Thoracic aorta (tissue), 2 donors: ENCODE measurements at places on chromosomes 7 and 10. TPM values are rescaled to one million over a fixed set of nuclear protein-coding genes. Genes with fewer than 3 reads are reported as not detected.

- no peaks in the 10 kb centered on the region for H3K4me1 ChIP-seq
- DNase-seq: no peak
- no peak overlapping the region for H3K4me3 ChIP-seq
- H3K27ac ChIP-seq: no peak overlapping the region
- no peaks in the 10 kb centered on the region for H3K27me3 ChIP-seq
Observed at GRCh38 chr10:71390461-71390835, 6.3 kb upstream of the CDH23 start.

- no peak for DNase-seq
- H3K27me3 ChIP-seq: no peaks in the 10 kb centered on the region
- H3K4me3 ChIP-seq: no peak overlapping the region
- H3K4me1 ChIP-seq: no peaks in the 10 kb centered on the region
- H3K27ac ChIP-seq: no peak overlapping the region
Observed at GRCh38 chr7:9017286-9017685, 583.9 kb downstream of the NXPH1 start.

DNA sequence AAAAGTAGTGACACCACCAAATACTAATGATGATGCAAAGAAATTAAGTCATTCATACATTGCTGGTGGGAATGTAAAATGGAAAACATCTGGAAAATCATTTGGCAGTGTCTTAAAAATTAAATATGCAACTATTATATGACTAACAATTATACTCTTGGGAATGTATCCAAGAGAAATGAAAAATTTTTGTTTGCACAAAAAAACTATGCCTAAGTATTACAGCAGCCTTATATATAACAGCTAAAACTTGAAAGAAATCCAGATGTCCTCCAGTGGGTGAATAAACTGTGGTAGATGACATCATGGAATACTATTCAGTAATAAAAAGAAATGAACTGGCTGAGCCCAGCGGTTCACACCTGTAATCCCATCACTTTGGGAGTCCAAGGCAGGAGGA is 132.0 kb downstream of the NEBL start:
- H3K4me3 ChIP-seq: no peak overlapping the region
- DNase-seq: no peak
- H3K27me3 ChIP-seq: no peaks in the 10 kb centered on the region
- H3K4me1 ChIP-seq: peaks cover 11% of the 10 kb centered on the region

GRCh38 chr10:69858201-69858600 is 56.5 kb downstream of the COL13A1 start:
- H3K4me1 ChIP-seq: peaks cover 12% of the 10 kb centered on the region
- no peak overlapping the region for H3K4me3 ChIP-seq
- no peak overlapping the region for H3K27ac ChIP-seq
- no peak for DNase-seq
- H3K36me3 ChIP-seq: no peaks in the 10 kb centered on the region
- no peaks in the 10 kb centered on the region for H3K27me3 ChIP-seq

GRCh38 chr7:21918216-21918615 is 27.5 kb downstream of the CDCA7L start:
- H3K4me1 ChIP-seq: no peaks in the 10 kb centered on the region
- no peak overlapping the region for H3K27ac ChIP-seq
- H3K36me3 ChIP-seq: no peaks in the 10 kb centered on the region

- H3K4me1 ChIP-seq: no peaks in the 10 kb centered on the region
- H3K36me3 ChIP-seq: no peaks in the 10 kb centered on the region
- H3K27me3 ChIP-seq: no peaks in the 10 kb centered on the region
- no peak overlapping the region for H3K4me3 ChIP-seq
- no peak overlapping the region for H3K27ac ChIP-seq
- no peak for DNase-seq
Observed at GRCh38 chr7:80816806-80817205, 102.0 kb downstream of the SEMA3C start.

- no peak overlapping the region for H3K27ac ChIP-seq
- no peaks in the 10 kb centered on the region for H3K4me1 ChIP-seq
- H3K4me3 ChIP-seq: no peak overlapping the region
- DNase-seq: no peak
- no peaks in the 10 kb centered on the region for H3K36me3 ChIP-seq
Observed at GRCh38 chr7:155315977-155316376, 18.3 kb downstream of the INSIG1 start.

GRCh38 chr7:136251826-136252225 is 274.7 kb upstream of the MTPN start:
- H3K4me1 ChIP-seq: no peaks in the 10 kb centered on the region
- DNase-seq: no peak

- DNase-seq: no peak
- no peak overlapping the region for H3K27ac ChIP-seq
- H3K4me1 ChIP-seq: no peaks in the 10 kb centered on the region
- no peak overlapping the region for H3K4me3 ChIP-seq
Observed at GRCh38 chr7:69683002-69683401, 84.7 kb downstream of the AUTS2 start.

GRCh38 chr10:124204726-124205125 is 111.3 kb upstream of the CHST15 start:
- DNase-seq: no peak
- no peaks in the 10 kb centered on the region for H3K27me3 ChIP-seq
- no peak overlapping the region for H3K27ac ChIP-seq
- H3K4me1 ChIP-seq: no peaks in the 10 kb centered on the region
- no peaks in the 10 kb centered on the region for H3K36me3 ChIP-seq

DNA sequence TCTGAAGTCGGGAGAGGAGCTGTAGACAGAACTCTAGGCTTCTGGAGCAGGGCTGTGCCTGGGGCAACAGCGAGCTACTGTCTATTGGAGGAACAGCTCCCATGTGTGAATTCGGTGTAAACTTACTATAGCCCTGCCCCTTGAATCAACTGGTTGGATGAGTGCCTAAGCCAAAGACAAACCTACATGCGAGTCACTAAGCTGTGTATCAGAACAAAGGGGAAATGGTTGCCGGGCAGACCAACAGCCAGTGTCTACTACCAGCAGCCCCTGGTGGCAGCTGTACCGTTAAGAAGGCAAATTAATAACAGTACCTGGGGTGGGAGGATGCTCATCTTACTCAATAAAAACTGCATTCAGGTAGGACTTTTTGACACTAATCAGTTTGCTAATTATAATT is 343.6 kb downstream of the ACTR3B start:
- no peaks in the 10 kb centered on the region for H3K27me3 ChIP-seq
- no peak overlapping the region for H3K27ac ChIP-seq
- no peak overlapping the region for H3K4me3 ChIP-seq
- no peaks in the 10 kb centered on the region for H3K4me1 ChIP-seq
- H3K36me3 ChIP-seq: no peaks in the 10 kb centered on the region

- DNase-seq: no peak
- H3K27me3 ChIP-seq: no peaks in the 10 kb centered on the region
- H3K36me3 ChIP-seq: no peaks in the 10 kb centered on the region
- H3K4me1 ChIP-seq: no peaks in the 10 kb centered on the region
Observed at GRCh38 chr10:7291487-7292270, 119.2 kb downstream of the SFMBT2 start.

GRCh38 chr10:106506526-106507283 is 657.8 kb downstream of the SORCS1 start:
- DNase-seq: no peak
- no peaks in the 10 kb centered on the region for H3K36me3 ChIP-seq
- no peaks in the 10 kb centered on the region for H3K4me1 ChIP-seq
- H3K27ac ChIP-seq: no peak overlapping the region

DNA sequence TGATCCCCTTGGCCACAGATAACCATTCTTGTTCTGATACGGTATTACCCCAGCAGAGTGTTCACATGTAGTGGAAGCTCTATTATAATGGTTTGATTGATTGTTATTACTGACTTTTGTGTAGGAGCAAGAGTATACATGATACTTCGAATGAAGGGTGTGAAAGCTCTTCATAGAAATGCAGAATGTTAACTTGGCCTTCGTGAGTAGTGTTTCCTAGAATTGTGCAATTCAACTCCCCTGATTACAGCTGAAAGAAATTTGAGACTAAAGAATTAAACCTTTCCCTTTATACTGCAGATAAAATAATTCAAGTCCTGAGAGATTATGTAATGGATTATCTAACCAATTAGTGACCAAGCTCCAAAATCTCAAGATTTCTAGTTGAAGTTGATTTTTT is 38.2 kb downstream of the MKLN1 start:
- H3K27me3 ChIP-seq: no peaks in the 10 kb centered on the region
- no peak overlapping the region for H3K27ac ChIP-seq
- DNase-seq: no peak
- peaks cover 42% of the 10 kb centered on the region for H3K4me1 ChIP-seq
- H3K4me3 ChIP-seq: no peak overlapping the region

DNA sequence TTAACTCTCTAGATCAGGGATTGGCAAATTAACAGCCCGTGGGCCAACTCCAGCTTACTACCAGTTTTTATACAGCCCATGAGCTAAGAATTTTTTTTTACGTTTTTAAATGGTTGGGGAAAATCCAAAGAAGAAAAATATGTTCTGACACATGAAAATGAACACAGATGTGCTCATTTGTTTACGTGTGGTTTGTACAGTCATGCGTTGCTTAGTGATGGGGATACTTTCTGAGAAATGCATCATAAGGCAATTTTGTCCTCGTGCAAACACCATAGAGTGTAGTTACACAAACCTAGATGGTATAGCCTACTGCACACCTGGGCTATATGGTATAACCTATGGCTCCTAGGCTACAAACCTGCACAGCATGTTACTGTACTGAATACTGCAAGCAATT is 8.3 kb upstream of the SMKR1 start:
- H3K27ac ChIP-seq: no peak overlapping the region
- H3K36me3 ChIP-seq: no peaks in the 10 kb centered on the region
- H3K27me3 ChIP-seq: no peaks in the 10 kb centered on the region
- no peak overlapping the region for H3K4me3 ChIP-seq
- no peak for DNase-seq
- no peaks in the 10 kb centered on the region for H3K4me1 ChIP-seq

DNA sequence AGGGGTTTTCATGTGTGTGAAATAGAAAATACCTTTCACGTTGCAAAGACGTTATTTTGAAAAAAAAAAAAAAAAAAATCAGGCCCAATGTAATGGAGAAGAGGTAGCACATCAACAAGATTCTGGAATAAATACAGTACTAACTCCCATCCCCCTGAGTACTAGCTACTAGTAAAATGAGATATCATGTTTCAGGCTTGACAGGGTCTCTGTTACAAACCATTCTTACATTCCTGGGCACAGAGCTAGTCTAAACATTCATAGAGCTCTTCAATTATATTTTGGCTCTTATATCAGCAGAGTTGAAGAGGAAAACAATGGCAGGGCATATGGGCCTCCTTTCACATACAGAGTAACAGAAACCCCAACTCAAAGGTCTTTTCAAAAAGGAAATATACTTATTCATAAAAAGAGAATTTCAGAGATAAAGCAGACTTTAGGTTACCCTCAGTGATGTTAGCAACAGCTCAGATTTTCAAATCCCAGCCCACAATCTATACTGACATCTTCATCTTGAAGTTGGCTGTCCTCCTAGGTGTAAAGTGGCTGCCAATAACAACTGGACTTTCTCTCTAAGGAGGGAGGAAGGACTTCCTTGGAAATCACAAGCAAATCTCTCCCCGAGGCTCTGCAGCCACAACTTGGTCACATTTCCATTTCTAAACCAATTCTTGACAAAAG is 18.6 kb downstream of the C7orf33 start:
- peaks cover 3% of the 10 kb centered on the region for H3K4me1 ChIP-seq
- no peaks in the 10 kb centered on the region for H3K36me3 ChIP-seq
- no peaks in the 10 kb centered on the region for H3K27me3 ChIP-seq

GRCh38 chr7:90407484-90407821 is 4.2 kb downstream of the CLDN12 start:
- no peak overlapping the region for H3K4me3 ChIP-seq
- no peak overlapping the region for H3K27ac ChIP-seq
- H3K27me3 ChIP-seq: no peaks in the 10 kb centered on the region
- DNase-seq: no peak
- no peaks in the 10 kb centered on the region for H3K4me1 ChIP-seq

DNA sequence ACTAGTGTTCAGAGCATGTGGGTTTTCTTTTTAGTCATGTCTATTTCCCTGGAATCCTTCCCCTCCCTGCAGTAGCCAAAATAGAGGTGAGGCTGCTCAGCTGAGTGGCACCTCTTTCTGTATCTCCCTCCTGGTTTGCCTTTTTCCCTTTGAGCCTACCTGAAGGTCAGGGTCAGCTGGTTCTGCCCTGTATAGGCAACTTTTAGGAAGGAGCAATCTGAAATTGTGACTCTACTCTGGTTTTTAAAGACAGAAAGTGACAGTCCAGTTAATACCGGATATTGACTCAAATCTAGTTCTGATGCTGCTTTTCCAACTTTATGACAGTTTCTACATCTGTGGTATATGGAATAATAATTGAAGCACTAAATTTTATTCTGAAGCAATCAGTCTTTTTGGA is 26.0 kb downstream of the CCM2 start:
- DNase-seq: no peak
- no peak overlapping the region for H3K27ac ChIP-seq
- no peaks in the 10 kb centered on the region for H3K4me1 ChIP-seq
- H3K36me3 ChIP-seq: peaks cover 3% of the 10 kb centered on the region

- H3K27ac ChIP-seq: no peak overlapping the region
- DNase-seq: no peak
- H3K27me3 ChIP-seq: no peaks in the 10 kb centered on the region
- H3K36me3 ChIP-seq: no peaks in the 10 kb centered on the region
- no peak overlapping the region for H3K4me3 ChIP-seq
Observed at GRCh38 chr7:72313906-72314305, 98.2 kb downstream of the CALN1 start.

DNA sequence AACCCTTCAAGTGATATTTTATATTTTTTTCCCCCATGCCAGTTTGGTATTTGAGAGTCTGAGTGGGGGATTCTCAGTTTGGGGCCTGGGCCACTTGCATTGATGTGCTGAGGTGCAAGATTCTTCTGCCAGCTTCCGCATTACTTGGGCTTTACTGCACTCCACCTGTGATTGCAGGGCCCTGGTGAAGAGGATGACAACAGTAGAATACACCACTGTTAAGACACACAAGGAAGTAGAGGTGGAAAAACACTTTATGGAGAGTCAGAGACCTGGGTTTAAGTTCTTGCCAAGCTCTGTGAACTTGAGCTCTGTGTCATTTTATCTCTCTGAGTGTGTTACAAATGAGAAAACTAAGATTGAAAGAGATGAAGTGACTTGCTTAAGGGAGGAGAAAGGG is 209.4 kb downstream of the LRMDA start:
- no peaks in the 10 kb centered on the region for H3K27me3 ChIP-seq
- no peak for DNase-seq
- H3K36me3 ChIP-seq: no peaks in the 10 kb centered on the region
- H3K4me3 ChIP-seq: no peak overlapping the region
- no peak overlapping the region for H3K27ac ChIP-seq
- H3K4me1 ChIP-seq: no peaks in the 10 kb centered on the region

ICA1 gene
- total RNA-seq: 9.9 TPM

ANKRD1 gene
- total RNA-seq: 2.8 TPM

SH2D4B gene
- total RNA-seq: 0.92 TPM

SSC4D gene
- 1.5 TPM for total RNA-seq

SP4 gene
- total RNA-seq: 8.0 TPM

TCF7L2 gene
- total RNA-seq: 50.5 TPM
